ENCODE measurements at places on chromosomes 6 and 20.
A peak's percentile ranks its signal among the peaks of the same experiment; 100 is the strongest.

DNA sequence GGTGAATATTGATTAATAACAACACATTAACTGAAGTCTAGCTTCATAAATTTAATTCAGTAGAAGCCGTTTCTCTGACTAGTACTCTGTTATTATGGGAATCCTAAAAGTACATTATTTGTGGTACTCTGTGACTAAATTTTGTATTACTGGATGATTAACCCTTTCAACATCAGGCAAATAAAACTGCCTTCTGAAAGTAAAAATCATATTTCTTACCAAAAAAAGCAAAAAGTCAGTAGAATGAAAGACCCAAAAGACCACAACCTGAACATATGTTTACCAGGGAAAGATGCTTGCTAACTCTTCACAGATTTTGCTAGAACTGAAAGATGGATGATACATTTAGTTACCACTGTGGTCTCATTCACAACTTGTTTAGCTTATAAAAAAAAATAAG, 73.2 kb downstream of the AHI1 start:
- no peak for DNase-seq

- DNase-seq: no peak
Measured at GRCh38 chr20:18360635-18361034, 72.3 kb downstream of the ZNF133 start.

DNA sequence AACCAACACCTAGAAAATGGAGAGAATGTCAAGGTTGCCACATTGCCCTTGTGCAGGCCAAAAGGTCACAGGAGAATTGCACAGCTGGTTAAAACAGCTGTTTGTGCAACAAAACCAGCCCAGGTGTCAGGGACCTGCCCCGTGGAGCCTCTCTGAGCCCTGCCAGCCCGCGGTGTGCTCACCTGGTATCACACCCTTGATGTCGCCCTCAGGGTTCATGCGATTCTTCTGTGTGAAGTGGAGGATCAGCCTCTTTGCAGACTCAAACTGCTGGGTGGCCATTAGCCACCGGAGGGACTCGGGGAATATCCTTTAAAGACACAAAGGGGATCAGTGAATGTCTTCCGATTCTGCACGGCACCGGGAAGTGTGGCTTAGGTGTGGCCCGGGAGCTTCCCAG, 39.2 kb downstream of the PSMG4 start:
- DNase-seq: no peak

DNA sequence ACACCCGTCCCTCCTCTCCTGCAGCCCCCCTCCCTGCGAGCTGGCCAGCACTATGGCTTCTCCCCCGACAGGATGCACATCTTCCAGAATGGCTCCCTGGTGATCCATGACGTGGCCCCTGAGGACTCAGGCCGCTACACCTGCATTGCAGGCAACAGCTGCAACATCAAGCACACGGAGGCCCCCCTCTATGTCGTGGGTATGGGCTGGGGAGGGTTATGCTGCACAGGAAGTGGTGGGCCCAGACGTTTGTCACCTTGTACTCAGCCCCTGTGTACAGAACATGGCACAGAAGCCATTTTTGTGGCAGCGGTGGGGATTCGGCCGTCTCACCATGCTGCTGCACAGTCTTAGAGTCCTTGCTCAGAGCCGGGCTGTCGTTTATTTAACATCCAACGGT, 29.0 kb upstream of the SRF start:
- no peak for DNase-seq

- DNase-seq: no peak
Measured at GRCh38 chr6:103895136-103895535, 964.6 kb downstream of the HACE1 start.

DNA sequence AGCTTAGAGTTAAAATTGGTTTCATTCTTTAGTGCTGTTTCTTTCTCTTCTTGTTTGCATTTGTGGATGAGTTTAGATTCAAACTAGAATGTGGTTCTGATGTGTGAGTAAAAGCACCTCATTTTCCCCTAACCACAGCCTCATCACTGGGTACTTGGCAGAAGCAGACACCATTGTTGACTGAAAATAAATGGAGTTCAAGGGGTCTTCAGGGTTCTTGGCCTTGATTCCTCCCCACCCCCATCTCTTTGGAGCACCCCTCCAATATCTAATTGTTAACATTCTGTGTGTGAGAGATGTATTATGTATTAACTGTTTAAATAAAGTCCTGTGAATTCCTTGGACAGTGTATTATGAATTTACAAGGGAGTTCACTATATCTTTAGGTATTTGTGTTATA, 59.6 kb downstream of the JARID2 start:
- DNase-seq: no peak

DNA sequence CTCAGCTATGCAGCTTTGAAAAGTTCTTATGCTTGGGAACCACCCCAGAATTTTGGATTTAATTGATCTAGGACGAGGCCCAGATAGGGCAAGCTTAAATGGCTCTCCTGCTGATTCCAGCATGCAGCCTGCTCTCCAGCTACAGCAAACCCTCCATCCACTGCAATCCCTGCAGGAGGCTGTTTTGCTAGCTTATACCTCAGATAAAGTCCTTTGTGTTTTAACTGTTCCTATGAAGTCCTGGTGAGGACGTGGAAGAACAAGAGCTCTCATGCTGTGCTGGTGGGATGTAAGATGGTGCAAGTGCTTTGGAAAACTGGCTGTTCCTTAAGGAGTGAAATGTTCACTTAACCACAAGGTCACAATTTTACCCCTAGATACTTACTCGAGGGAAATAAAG, 25.5 kb upstream of the NXT1 start:
- DNase-seq: no peak

DNA sequence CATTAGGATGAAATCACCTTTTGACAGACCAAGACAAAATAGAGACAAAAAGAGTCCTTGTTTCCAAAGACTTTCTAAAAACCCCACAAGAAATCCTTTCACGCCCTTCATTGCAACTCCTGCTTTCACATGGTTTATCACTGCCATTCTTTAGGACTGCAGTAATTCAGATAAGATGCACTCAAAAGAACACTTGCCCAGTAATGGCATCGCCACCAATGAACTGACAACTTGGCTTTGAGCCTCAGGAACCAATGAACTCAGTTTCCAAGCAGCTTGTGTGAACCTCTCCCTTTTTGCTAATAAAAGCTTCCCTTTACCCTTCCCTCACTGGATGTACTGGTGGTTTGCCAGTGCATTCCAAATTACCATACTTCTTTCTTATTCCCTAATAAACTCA, 21.8 kb downstream of the OSTM1 start:
- DNase-seq: no peak

- no peak for DNase-seq
Measured at GRCh38 chr20:34037767-34038166, 44.1 kb downstream of the RALY start.

GRCh38 chr6:145816392-145816791, 1.8 kb upstream of the FBXO30 start:
- DNase-seq: no peak

GRCh38 chr6:13402711-13403110, 74.4 kb upstream of the TBC1D7 start:
- no peak for DNase-seq

DNA sequence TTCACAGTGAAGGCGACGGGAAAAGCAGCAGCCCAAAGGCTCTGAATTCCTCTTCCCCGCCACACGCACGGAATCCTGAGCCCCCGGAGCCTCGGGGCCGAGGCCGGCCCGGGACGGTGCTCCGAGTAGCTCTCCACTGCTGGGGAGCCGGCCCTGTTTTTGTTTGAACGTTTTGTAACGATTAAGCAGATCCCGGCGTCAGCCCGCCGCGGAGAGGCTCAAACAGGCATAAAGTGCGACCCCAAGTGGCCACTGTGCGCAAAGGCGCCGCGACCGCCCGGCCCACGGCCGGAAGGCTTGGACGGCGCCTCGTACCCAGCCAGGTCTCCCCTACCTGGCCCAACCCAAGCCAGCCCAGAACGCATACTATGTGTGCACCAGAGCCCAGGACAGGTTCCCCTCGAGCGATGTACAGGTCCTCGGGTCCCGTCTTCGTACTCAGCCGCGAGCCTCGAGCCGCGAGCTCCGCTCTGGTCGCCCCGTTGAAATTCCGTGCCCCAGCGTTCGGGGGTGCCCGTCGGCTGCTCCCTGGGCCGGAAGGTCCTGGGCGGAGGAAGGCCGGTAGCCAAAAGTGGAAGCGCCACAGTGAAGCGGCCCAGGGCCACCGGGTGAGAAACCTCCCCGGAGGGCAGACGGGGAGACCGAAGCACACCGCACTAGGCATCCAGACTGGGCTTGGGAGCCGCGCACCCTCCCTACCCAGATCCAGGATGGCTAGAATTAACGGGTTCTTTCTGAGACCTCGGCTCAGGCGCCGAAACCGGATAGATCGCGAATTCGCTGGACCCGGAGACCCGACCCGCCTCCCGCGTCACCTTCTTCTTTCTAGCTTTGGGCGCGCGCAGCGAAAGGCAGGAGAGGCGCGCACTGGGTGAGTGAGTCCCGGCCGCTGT, 1.2 kb upstream of the MAFB start:
- peak; percentile 93 for DNase-seq

- no peak for DNase-seq
Measured at GRCh38 chr20:17993546-17993945, 24.7 kb downstream of the MGME1 start.

- peak; percentile 53 for DNase-seq
Measured at GRCh38 chr6:44489910-44490604, 102.6 kb downstream of the CDC5L start.

GRCh38 chr6:11386323-11386722, 151.2 kb upstream of the TMEM170B start:
- no peak for DNase-seq

DNA sequence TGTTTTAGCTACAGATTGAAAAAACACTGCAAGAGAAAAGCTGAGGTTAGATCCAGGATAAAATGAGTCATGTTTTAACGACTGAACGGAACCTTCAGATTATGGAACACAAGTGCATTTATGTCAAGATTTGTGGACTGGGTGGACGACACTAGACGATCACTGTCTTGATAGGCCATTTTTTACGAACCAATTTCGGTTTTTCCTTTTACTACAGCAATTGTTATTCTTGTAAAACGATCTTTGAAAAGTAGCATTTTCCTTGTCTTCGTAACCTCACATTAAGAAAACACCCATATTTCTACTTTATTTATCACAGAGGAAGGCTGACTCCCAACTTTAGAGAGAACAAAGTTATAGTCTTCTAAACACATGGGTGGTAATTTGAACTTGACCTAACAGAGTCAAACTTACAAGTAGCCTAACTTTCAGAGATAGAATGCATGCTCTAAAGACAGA, 294.2 kb upstream of the TCF21 start:
- DNase-seq: no peak

DNA sequence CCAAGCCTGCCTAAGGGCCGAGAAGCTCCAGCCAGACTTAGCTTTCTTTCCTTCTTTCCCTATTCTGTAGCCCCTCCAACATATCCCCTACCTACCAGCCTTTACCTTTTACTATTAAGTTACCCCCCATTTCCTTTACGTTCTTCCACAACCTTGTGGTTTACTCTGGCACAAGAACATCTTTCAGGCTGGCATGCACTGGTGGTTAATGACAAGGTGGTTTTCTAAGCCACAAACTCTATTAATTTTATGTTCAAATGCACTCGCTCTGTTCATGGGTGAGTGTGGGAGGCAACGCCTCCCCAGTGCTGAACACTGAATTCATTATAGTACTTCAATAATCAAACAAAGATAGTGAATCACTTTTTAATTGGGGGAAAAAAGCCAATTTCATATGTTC, 64.4 kb downstream of the TRERF1 start:
- DNase-seq: no peak

DNA sequence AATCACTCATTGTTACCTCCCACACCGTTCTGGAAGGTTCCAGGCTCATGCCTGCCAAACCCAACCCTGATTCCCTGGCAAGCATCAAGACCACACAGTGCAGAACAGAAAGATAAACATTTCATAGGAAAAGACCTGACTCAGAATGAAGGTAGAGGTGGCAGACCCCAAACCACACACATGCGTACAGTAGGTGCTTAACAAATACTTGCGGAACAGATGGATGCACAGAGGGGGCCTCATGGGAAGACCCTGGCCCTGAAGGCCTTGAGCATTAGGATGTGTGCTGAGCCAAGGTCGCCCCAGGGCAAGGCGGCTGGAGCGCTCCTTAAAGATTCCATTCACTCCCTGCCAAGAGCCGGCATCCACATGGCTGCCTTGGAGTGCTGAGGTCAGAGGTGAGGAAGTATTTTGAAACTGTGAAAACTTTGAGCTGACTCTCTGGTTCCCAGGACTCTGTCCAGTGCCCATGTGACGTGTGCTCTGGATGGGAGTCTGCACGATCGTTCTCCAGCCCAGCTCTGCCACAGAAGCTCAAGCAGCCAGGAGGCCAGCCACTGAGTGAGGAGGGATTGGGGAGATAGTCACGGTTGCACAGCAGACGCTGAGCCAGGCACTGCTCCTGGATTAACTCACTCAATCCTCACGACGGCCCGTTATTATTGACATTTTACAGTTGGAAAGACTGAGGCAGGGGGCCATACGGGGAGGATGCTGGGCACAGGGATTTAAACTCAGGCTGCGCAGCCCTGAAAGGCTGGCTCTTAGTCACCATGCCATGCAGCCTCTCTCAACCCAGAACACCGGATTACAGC, 65.5 kb upstream of the AFDN start:
- DNase-seq: peak; percentile 72

GRCh38 chr20:24598996-24599395, 129.6 kb downstream of the SYNDIG1 start:
- no peak for DNase-seq

DNA sequence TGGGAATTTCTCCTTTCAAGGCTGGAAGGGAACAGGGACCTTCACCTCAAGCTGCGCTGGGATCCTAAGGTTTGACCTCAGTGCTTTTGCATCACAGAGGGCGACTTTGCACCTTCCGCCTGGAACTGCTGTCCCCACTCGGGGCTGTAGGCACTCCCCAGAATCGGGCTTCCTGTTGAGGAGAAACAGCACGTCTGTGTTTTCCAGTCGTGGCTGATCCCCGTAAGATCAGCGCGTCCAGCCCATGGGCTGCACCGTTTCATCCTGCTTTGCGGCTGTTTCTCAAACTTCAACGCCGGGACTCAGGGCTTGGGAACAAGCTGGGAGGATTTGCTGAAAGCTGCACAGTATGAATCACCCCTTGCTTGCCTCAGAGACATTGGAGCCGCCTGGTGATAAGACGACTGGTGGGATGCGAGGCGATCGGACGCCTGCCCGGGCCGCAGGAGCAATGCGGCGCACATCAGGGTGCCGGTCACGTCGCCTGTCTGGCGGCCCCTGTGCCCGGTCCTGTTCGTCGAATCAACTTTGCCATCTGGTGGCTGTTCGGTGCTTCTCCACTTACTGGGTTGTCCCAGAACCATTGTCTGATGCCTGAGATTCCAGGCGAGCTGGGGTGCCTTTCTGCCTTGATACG, 53.6 kb upstream of the FRMD1 start:
- DNase-seq: peak; percentile 46

GRCh38 chr6:84777888-84778287, 13.5 kb upstream of the TBX18 start:
- DNase-seq: no peak

DNA sequence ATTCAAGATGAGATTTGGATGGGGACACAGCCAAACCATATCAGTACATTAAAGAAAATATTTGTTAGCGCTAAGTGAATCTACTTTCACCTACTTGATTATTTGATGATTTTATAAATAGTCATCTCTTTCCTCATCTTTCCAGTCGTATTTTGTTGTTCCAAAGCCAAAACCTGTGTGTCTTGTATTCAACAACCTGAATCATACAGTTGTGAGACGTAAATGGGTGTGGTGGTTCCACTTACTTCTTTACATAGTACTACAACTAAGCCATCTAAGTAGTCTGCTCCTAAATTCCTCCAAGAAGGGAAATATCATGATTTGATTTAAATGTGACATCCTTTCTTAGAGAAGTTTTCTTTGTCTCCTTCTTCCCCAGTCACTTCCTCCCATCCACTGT, 132.8 kb downstream of the ESR1 start:
- DNase-seq: no peak

Data from breast epithelium (tissue), 4 donors.